ENCODE measurements at places on chromosomes 7 and 10.
A peak's percentile ranks its signal among the peaks of the same experiment; 100 is the strongest.

DNA sequence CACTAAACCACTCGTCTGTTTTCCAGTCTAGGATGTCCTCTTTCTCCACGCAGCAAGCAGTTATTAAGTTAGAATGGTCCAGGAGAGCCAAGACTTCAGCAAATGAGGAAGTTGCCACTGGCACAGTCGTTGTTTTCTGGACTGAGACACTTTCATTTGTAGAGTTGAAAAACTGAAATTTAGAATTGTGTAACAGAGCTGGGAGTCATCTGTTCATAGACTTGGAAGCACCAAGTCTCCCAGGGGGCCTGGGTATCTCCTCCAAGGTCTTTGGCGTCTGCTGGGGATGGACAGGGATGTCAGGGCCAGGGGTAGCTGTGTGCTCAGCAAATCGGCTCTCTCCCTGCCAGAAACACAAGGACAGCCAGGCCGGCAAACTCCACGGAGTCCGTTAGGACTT lies 208.4 kb downstream of the FANK1 start:
- no peak for DNase-seq

GRCh38 chr7:71019706-71020105 lies 112.2 kb upstream of the GALNT17 start:
- DNase-seq: no peak

- DNase-seq: no peak
These were observed 253.3 kb downstream of the PRPF18 start for GRCh38 chr10:13840036-13840435.

DNA sequence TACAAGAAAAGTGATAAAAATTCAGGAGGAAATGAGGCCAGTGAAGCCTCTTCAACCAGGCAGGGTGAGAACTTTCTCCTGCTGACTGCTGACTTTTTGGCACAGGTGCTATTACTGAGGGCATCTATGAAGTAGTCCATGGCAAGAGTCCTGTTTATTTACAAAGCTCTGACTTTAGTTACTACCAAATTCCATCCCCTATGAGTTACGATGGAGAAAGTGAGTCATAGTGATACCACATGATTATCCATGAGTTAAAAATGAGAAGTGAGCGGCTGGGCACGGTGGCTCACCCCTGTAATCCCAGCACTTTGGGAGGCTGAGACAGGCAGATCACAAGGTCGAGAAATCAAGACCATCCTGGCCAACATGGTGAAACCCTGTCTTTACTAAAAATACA lies 19.9 kb downstream of the CCDC3 start:
- DNase-seq: no peak

DNA sequence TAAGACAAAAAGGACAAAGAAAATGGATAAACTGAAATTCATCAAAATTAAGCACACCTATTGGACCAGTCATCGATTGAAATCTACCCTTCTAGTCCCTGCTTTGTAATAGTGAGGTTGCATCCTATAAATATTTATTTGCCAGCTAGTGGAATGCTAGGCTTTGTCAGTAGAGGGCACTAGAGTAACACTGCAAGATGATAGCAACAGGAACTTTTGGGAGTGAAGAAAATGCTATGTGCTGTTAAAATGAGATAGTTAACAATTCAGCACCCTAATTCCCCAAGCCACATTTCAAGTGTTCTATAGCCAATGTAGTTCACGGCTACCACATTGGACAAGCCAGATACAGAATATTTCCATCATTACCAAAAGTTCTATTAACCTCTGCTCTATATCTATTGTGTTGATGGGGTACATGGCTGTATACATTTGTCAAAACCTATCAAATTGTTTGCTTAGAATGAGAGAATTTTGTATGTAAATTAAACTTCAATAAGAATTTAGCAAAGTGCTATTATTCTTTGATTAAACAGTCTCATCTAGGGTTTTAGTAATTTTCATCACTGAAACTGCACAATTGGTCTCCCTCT lies 69.8 kb downstream of the LSMEM1 start:
- DNase-seq: no peak

DNA sequence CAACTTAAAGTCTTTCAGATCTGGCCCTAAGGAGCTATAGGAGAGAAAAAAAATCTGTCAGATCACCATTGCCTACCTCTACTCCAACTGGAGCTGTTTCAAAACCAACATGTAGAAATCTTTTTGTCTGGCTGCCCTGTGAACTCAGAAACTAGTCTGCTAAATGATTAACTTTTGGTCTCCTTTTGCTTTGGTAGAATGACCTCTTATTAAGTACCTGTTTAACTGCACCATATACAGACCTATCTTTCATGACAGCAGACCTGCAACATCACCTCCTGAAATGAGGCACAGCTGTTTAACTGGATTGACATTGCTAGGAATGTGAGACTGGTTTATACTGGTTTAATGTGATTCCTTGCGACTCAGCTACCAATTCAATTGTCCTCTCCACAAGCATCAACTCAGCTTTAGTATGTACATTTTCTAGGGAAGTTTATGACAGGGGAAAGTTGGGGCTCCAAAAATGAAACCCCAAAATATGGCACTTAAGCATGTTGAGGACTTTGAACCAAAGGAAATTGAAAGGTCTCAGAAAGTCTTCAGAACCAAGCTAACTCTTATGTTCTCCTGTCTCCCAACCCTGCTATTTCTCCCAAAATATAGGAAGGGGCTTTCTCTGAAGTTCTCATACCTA lies 1.8 kb downstream of the CYP3A43 start:
- no peak for DNase-seq

DNA sequence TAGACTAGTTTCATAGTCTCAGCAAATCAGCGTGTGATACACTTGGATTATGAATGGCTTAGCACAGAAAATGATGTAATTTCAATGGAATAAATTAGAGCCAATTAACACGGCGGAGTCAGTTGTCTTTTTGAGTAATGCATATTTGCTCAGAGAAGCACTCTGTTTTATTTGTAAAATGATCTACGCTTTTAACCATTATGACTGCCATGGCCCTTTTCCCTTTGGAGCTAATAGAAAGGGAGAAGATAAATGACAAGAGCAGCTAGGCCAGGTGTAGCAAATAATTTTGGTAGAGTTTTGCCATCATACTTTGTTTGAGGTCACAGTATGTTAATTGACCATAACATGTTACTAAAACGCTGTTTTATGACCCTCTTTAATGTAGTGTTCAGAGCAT lies 86.8 kb downstream of the GPR158 start:
- no peak for DNase-seq

DNA sequence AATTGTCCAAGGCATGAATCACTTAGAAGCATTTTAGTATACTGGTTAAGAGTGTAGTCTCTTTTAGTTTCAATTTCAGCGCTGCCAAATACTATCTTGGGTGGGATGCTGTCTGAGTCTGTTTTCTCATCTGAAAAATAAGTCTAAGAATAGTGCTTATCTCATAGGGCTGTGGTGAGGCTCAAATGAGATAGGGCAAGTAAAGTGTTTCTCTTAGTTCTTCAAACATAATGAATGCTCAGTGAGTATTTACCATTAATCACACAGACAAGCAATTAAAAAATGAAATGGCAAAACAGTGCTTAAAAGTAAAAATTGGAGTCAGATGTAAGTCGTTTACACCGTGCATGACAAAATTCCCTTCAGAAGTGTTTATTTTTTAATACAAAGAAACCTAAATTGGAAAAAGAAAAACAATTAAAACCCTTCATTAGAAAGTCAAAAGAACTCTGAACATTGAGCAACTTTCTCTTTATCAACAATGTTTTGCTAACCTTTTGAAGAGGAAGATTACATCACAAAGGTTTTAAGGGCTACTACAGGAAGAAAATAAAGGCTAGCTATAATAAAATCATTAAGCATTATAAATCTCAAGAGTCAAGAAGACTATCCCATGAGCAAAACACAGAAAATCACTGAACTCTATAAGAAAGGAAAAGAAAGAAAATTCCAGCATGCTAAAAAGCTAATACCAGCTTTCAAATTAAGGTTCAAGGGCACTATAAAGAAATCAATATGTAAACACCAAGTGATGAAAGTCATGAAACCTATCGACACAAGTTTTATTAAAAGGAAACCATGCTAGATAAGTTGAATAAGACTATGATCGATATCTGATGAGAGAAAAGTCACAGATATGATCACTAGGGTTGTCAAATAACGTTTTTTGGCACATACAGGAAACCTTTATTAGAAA lies 45.6 kb upstream of the C1GALT1 start:
- DNase-seq: no peak

DNA sequence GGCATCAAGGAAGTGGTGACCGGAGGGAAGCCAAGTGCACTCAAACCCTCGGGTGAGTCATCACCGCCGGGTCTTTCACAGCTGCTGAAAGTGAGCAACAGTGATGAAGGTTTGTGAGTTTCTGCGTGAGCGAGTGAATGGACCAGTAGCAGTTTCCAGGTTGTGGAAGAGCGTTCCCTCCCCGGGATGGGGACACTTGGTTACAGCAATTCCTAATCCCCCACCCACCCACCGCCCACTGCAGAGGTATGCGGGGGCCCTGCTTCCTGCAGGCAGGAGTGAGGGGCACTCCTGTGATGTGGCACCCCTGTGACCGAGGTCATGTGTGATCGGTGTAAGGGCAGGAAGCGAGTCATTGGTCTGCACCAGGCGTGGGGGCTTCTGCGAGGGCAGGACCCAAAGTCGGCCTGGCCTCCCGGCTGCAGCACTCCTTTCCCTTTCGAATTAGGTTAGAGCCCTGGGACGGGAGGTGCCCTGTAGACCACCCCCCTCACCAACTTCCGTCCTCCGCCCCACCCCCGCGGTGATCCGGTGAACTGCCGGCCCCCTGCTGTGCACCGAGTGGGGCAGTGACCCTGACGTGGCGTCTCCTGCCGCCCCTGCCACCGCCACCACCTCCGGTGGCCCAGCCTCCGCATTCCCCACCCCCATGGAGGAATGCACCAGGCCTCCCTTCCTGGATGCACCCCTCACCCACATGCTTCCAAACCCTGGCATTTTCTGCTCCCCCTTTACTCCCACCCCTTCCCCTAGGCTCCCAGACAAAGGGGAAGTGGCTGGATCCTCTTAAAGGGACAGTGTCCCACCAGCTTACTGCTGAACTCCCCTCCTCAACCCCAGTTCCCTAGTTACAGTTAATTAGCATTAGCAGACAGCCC lies 10.9 kb downstream of the LIMK1 start:
- DNase-seq: peak; percentile 71

- no peak for DNase-seq
These were observed 20.3 kb upstream of the GJC3 start for GRCh38 chr7:99949645-99950228.

DNA sequence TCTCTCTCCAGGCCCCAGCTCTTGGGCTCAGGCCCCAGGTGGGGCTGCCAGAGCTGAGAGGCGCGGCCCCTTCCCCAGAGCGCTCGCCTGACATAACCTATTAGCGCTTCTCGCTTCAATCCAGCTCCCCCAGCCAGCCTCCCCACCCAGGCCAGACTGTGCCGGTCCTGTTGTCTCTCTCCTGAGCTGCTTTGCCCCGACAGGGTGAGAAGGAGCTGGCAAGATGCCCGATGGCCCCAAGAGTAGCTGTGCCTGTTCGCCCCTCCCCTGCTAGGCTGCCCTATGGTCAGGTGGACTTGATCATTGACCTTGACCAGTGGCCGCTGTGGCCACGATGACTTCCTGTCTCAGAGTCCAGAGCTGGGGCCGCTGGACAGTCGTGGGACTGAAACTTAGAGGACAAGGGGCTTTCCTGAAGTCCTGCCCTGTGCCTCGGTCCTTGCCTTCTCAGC lies 9.1 kb downstream of the TMEM270 start:
- DNase-seq: no peak

DNA sequence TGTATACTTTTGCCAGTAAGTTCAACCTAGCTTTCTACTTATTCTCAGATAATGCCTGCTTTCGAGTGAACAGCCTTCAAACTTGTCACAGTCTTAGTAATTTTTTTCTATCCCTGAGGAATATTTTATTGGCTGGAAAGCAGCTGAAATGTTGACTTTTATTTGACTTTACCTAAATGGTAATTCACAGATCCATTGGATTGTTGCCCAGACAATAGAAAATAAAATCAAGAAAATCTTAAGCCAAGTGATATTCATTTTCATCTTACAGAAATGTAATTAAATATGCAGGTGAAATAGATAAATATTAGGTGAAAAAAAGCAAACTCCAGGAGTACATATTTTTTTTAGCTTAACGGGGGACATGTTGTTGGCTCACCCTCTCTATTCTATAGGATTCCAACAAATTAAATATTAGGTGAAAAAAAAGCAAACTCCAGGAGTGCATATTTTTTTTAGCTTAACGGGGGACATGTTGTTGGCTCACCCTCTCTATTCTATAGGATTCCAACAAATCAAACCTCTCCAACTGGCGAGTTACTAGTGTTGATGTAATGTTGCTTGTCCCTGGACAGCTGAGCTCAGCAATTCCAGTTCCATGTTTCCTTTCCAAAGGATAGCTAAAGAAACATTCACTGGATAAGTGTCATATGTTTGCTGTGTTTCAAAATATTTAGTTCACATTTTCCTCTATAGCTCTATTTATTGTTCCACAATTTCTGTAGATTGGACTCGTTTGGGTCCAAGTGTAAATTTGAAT lies 4.2 kb downstream of the TMEM26 start:
- DNase-seq: no peak

DNA sequence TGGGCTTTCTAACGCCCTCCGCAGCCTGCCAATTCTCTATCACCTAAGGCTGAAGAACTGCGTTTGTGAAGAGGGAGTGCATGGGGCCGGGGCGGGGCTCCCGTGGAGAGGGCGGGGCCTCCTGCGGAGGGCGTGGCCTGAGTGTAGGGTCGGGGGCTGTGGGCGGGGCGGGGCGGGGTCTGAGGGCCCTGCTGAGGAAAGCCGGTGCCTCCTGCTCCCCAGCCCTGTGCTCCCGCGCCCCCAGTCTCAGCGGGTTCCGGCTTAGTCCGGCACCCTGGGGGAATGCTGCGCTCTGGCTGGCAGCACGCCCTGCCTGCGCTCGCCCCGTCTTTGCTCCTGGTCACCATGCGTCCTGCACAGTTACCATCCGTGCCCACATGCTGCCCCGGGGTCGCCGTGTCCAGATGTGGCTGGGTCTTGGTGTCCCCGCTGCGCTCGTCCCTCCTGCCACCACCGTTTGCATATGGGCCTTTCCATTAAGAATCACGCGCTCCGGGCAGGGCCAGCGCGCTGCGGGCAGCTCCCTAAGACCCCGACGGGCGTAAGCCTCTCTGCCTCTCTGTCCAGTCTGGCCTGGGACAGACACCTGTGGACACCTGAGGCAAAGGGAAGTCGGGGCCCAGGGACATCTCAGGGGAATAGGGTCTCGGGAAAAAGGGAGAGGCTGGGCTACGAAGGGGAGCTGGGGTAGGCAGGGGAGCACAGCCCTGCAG lies 144.0 kb upstream of the RET start:
- no peak for DNase-seq

Data from activated CD8-positive, alpha-beta memory T cell treated with anti-CD3 and anti-CD28 coated beads for 48 hours (primary cell).